Right hindlimb (tissue), 1 donor: ENCODE measurements at places on chromosomes 13 and 19.

DNA sequence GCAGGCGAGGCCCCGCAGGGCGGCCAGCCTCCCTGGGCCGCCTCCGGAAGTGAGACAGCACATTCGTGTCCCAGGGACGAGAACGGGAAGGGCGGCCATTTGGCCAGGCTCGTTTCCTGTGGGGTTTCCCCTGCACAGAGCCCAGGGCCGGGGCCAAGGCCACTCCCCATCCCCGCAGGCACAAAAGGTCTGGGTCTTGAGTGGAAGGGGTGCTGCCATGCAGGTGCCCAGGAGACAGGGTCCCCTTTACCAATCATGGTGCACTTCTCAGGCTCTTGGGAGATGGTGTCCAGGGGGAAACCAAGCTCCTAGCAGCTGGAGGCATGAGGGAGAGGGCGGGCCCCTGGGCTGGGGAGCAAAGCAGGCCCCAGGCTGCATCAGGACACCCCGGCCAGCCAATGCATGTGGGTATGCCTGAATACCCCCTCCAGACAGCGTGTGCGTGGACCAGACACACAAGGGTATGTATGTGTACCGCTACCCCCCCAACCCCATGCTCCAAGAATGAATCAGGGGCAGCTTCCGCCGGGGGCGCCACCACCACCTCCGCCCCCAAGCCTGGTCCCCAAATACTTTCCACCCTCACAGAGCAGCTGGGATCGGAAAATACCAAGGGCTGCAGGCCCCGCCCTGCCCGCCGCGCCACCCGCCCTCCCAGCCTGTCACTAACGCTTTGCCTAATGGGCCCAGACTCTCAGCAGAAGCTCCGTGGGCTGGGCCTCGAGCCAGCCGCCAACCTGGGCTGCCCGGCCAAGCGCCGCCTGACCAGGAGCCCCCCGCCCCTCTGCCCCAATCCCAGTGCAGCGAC is 37.6 kb upstream of the NANOS3 start:
- DNase-seq, result peak; percentile 92

GRCh38 chr13:110698689-110699088 is 7.2 kb downstream of the CARS2 start:
- no peak for DNase-seq

DNA sequence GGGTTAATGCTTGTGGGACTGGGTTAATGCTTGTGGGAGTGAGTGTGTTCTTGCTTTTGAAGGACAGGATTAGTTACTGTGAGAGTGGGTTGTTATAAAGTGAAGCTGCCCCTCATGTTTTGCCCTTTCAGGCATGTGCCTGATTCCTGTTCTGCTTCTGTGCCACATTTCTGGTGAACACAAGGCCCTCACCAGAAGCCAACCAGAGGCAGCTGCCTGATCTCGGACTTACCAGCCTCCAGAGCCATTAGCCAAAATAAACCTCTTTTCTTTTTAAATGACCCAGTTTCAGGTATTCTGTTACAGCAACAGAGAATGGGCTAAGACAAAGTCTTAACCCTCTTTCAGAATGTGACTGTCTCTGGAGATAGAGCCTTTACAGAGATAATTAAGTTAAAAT is 113.3 kb upstream of the TMTC4 start:
- DNase-seq, result no peak

DNA sequence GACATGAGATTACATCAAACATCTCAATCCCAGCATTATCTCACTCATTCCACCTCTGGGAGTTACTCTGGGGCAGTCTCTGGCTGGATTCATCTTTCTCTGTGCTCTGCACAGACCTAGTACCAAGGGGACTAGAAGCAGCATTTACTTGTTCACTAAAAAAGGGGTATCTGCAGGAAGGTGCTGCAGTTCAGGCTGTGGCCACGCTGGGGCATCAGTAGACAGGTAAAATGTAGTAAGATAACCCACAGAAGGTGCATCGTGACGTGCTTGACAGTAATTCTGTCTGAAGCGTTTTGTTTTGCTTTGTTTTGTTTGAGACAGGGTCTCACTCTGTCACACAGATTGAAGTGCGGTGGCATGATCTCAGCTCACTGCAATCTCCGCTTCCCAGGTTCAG is 29.3 kb downstream of the ZNF564 start:
- no peak for DNase-seq

- DNase-seq, result no peak
Measured at GRCh38 chr19:33814181-33815165, 17.8 kb downstream of the KCTD15 start.

DNA sequence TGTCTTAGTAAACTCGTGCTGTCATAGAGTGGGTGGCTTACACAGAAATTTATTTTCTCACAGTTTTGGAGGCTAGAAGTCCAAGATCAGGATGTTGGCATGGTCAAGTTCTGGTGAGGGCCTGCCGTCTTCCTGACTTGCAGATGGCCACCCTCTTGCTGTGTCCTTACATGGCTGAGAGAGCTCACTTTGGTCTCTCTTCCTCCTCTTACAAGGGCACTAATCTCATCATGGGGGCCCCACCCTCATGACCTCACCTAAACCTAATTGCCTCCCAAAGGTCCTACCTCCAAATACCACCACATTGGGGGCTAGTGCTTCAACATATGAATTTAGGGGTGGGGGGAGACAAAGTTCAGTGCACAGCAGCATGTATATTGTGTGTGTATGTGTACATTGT is 14.3 kb upstream of the GPR18 start:
- no peak for DNase-seq

DNA sequence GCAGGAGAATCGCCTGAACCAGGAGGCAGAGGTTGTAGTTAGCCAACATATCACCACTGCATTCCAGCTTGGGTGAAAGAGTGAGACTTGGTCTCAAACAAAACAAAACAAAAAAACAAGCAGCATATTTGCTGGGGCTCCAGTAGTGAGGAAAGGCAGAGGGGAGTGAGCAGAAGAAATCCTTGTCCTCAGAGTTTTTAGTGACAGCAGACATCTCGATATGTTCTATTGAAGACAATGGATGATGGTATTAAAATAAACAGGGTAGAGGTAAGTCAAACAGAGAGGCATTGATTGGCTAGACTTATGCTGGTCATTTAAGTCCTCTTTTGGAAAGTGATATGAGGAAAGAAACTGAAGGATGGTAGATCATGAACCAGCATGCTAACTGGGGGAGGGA is 19.0 kb downstream of the NLRP7 start:
- no peak for DNase-seq

GRCh38 chr13:25654322-25654721 is 282.5 kb downstream of the ATP8A2 start:
- DNase-seq, result peak; percentile 29
